Stimulated activated CD8-positive, alpha-beta memory T cell treated with anti-CD3 and anti-CD28 coated beads, Interleukin-7, amount 100 ng/mL, for 24 hours (primary cell): ENCODE measurements at places on chromosomes 1 and 21.

- DNase-seq, result no peak
Observed at GRCh38 chr1:61981870-61982660, 212.6 kb upstream of the L1TD1 start.

DNA sequence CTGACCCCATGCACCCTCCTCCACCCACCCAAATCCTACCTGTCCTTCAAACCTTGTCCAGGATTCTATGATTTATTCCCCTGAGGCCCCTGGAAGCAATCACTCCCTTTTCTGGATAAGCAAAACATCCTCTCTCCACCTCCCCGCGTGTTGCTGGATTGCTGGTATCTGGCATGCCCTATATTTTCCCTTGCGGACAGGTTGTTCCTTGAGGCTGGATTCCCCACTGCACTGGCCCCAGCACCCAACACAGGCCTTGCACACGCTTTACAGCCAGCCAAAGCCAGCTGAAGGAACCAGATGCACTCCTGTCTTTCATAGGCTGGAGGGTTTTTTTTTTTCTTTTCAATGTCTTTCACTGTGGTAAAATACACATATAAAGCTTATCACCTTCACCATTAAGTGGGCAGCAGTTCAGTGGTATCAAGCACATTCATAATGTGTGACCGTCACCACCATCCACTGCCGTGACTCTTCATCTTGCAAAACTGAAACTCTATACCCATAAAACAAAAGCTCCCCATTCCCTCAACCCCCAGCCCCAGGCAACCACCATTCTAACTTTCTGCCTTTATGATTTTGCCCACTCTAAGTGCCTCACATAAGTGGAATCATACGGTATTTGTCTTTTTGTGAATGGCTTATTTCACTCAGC, 50.9 kb downstream of the TOR1AIP2 start:
- no peak for DNase-seq

GRCh38 chr1:20840731-20841130, 53.6 kb upstream of the HP1BP3 start:
- no peak for DNase-seq

- no peak for DNase-seq
Observed at GRCh38 chr1:19780267-19780877, 19.3 kb downstream of the TMCO4 start.

GRCh38 chr1:177092001-177092400, 72.5 kb downstream of the ASTN1 start:
- DNase-seq, result no peak

GRCh38 chr1:206935491-206936067, 10.7 kb downstream of the PIGR start:
- no peak for DNase-seq

DNA sequence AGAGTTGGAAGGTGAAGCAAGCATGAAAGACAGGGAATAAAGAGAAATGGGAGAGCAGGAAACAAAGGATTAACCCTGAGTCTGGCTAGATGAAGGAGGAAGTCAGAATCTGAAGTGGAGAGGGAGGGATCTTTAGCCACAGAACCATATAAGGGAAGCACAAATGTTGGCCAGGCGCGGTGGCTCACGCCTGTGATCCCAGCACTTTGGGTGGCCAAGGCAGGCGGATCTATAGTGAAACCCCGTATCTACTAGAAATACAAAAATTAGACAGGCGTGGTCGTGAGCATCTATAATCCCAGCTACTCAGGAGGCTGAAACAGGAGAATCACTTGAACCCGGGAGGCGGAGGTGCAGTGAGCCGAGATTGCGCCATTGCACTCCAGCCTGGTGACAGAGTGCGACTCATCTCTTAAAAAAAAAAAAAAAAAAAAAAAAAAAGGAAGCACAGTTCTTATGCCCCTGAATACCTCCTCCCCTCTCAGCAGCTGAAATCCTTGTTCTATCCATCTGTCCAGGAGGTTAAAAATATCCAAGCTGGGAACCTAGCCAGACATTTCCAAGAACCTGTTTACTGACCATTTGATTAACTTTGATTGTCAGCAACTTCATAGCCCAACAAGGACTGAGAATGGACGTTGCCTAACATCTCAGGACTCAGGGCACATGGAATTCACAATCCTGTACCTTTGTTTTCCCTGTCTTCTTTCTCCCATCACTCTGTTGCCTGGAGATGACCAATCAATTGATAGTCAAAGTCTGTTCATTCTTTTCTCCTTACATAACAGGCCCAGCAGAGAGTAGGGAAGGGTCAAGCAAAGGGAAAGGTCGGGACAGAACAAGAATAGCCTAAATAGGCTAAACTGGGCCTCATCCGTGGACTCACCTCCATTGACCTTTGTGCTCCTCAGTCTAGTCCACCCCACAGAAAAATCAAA, 10.6 kb downstream of the TXNIP start:
- no peak for DNase-seq

DNA sequence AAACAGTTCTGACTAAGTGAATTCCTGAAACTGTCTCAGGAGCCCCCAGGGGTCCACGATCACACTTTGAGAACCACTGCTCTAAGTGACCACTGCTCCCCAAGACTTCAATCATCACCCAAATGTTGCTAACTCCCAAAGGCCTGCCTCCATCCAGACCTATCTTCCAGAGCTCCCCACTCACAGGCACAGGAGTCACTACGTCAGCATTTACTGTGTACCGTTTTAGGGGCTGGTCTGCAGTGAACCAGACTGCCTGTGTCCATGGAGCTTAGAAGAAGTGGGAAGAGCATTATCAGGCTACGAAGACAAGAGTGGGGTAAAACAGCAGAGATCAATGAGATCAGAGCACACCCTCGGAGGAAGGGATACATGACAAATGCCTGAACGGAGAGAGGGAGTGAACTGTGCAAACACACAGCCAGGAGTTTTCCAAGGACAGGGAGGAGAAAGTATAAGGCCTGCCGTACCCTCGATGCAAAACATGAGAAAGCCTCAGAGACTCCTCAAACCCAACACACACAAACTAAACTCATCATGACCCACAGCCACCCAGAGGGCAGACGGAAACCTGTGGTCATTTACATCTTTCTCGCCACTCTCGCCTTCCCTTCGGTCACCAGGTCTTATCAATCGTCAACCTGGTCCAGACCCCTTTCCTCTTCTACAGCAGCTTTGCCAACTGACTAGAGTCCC, 10.1 kb downstream of the GNB1 start:
- no peak for DNase-seq

DNA sequence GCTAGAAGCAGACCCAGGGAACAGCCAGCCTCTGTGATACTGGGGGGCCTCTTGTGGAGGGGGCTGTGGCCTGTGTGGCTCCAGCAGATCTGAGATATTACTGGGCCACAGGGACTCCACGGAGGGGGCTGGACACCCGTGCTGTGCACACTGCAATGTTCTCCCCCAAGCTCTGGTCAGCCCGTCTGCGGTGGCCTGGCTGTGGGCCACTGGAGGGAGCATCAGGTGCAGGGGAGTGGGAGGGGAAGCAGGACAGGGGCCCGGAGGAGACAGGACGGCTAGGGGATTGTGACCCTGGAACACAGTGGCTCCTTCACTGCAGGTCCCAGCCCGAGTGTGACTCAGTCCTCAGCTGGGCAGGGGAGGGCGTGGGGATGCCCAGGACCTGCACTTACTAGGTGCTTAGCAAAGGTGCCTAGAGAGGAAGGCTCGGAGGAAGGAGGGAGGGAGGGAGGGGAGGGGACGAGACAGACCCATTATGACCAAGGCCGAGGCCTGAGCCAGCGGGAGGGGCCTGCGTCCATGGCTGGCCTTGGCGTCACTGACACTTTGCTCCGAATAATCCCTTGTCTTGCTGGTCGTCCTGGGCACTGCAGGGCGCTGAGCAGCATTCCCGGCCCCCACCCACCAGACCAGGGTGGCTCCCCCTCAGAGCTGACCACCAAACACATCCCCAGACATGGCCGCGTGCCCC, 44.2 kb downstream of the PRDM16 start:
- DNase-seq, result no peak

GRCh38 chr1:167767761-167768160, 46.0 kb downstream of the MPZL1 start:
- no peak for DNase-seq

DNA sequence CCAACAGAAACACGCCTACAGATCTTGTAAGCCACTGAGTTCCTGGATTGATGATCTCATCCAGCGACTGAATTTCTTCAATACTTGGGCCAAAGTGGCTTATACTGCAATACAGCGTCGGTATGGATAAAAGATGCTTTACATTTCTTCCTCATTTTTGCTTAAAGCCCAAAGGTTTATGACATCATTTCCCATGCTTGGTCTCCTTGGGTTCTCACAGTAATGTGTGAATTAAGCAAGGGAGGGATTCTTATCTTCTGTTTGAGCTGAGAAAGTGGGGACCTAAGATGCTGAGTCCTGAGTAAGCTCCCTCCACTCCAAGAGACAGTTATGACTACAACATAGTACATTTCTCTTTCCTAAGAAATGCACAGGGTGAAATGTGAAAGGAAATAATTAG, 39.5 kb downstream of the LBR start:
- DNase-seq, result no peak

DNA sequence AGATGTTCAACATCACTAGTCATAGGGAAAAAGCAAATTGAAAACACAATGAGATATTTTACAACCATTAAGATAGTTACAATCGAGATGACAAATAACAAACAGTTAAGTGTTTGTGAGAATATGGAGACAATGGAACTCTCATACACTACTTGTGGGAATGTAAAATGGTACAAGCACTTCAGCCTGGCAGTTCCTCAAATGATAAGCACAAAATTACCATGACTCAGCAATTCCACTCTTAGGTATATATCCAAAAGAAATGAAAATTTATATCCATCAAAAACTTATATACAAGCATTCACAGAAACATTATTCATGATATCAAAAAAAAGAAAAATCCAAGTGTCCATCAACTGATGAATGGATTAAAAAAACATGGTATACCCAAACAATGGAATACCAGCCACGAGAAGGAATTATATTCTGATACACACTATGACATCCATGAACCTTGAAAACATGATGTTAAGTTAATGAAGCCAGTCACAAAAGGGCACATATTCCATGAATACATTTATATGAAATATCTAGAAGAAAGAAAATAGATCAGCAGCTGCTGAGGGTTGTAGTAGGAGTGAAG, 76.4 kb downstream of the EVI5 start:
- no peak for DNase-seq
